ENCODE measurements at places on chromosomes 2 and 18.

DNA sequence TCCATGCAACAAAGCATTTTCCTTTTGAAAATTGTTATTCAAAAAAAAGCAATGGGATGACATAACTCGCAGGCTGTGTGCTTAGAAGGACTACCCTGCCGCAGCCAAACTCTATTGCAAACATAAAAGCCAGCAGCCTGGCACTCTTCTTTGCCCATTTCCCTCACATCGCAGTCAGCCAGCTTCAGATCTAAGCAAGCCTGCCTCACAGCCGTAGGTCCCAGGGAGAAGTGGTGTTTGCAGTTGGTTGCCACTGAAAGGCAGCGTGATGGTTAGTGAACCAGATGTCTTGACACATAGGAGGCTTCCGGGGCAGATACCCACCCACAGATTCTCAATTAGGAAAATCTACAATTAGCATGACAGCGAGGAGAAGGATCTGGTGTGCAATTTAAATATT is 655.2 kb downstream of the RNF144A start:
- no peak for DNase-seq

DNA sequence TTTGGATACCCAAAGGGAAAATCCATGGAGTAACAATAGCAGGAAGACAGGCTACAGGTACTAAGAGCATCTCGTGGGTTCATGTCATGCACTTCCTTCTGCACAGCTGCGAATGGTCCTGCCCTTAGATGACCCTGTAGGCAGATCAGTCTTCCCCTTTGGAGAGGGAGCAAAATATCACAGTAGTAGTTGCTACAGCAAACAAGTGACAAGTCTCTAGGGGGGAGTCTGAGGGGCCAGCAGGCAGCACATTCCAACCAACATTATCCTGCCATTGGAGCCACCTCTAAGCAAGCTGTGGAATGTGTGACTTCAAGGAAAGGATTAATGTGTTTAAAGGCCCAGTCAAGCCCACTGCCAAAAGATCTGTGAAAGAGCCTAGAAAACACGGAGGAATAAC is 273.2 kb upstream of the PARD3B start:
- DNase-seq = no peak

GRCh38 chr2:126893606-126894005 is 5.1 kb upstream of the TEX51 start:
- no peak for DNase-seq

DNA sequence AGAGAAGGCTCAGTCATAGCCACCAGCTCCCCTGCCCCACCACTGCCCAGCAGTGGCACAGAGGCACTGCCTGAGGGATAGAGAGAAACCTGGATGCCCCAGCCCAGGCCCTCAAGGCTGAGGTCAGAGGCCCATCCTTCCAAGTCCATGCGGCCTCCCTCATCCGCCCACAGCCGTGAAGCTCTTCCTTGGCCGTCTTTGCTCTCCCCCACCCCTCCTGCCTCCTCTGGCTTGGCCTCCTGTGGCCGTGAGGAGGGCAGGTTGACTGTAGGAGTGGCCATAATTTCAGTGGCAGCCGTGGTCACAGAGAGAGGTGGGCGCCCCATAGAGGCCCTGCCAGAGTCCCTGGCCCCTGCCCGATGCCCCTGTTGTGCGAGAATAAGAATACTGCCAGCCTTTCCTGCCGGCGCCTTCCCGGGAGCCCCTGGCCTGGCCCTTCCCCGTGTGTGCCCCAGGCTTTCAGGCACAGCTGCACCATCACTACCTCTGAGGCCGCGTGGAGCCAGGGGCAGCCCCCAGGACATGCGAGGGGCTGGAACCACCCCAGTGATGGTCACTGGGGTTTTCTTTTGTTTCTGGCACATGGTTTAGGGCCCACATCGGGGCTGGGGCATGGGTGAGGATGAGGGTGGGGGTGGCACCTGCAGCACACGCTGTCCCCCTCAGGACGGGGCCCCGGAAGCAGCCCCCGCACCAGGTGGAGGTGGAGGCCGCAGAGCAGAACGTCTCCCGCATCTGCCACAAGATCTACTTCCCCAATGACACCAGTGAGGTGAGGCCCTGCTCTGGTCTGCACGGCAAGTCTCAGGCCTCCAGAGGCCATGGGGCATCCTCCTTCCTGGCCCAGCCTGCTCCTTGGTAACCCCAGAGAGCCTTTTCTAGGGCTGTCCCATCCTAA is 13.1 kb upstream of the GPR17 start:
- DNase-seq = no peak

DNA sequence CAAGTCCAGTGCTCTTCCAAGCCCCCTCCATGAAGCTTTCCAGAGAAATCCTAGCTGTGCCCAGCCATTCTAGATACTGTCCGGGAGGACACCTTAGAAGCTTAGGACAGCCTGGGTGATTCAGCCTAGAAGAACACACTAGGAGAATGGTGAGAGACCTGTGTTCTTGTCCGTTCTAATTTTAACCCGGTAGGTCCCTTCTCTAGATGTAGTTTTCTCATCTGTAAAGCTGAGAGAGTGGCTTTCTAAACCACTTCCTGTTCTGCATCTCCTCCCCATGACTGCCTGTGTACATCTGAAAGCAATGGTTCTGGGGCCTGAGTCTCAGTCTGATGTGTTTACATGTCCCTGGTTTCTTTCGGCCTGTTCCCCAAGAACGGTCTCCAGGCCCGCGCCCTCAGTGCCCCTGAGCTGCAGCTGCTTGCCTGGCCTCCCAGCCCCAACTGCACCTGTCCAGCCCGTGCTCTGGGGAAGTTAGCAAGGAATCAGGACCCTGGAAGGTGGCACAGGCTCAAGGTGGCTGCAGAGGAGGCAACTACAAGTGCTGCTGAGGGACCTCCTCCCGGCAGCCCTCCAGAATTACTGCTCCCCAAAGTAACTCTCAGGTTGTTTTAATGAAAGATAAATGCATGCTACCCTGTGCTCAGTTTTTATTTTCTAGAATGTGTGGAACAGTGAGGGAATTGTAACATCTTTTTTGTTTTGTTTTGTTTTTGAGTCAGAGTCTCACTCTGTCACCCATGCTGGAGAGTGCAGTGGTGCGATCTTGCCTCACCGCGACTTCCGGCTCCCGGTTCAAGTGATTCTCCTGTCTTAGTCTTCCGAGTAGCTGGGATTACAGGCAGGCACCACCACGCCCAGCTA is 105.9 kb downstream of the LBH start:
- peak; percentile 24 for DNase-seq

- no peak for DNase-seq
Measured at GRCh38 chr2:4415171-4415570, 711.8 kb downstream of the DCDC2C start.

- no peak for DNase-seq
Measured at GRCh38 chr2:227383686-227384085, 4.1 kb downstream of the SCYGR1 start.

- DNase-seq = no peak
Measured at GRCh38 chr2:155389224-155389623, 690.7 kb downstream of the KCNJ3 start.

- DNase-seq = no peak
Measured at GRCh38 chr2:223538920-223539440, 63.2 kb downstream of the SCG2 start.

- no peak for DNase-seq
Measured at GRCh38 chr2:60554646-60555065, 1.2 kb upstream of the BCL11A start.

- no peak for DNase-seq
Measured at GRCh38 chr18:22913861-22914260, 19.3 kb upstream of the RBBP8 start.

GRCh38 chr2:234372506-234372905 is 124.4 kb downstream of the ARL4C start:
- no peak for DNase-seq

GRCh38 chr2:27082773-27083409 is 3.7 kb upstream of the KHK start:
- DNase-seq = no peak

GRCh38 chr2:55152475-55153412 is 79.3 kb downstream of the CLHC1 start:
- DNase-seq = no peak

DNA sequence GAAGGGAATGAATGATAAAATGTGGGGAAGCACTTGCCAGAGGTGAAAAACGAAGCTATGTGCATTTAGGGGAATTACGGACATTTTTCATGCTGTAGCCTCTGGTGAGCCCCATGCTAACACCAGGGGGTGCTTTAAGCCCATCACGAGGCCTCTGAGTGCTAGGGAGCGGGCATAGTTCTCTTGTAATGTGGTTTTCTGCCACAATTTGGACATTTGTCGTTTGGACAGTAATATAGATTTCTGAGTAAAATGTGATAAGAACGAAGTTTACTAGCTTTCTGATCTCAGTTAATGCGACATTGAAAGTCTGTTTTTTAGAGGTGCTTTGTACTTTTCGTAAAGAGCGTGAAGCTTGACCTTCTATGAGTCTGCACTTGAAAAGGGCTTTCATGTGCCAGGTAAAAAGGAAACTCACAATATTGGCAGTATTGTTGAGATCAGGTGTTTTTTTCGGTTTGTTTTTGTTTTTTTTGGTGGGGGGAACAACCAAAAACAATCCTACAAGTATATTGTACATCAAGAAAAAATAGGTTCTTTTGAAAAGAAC is 50.6 kb downstream of the TRAF3IP1 start:
- peak; percentile 39 for DNase-seq

GRCh38 chr18:9196568-9196967 is 60.0 kb downstream of the ANKRD12 start:
- no peak for DNase-seq

- no peak for DNase-seq
Measured at GRCh38 chr18:63138436-63139340, 180.9 kb downstream of the BCL2 start.

- DNase-seq = no peak
Measured at GRCh38 chr2:239465017-239466001, 64.5 kb upstream of the HDAC4 start.

DNA sequence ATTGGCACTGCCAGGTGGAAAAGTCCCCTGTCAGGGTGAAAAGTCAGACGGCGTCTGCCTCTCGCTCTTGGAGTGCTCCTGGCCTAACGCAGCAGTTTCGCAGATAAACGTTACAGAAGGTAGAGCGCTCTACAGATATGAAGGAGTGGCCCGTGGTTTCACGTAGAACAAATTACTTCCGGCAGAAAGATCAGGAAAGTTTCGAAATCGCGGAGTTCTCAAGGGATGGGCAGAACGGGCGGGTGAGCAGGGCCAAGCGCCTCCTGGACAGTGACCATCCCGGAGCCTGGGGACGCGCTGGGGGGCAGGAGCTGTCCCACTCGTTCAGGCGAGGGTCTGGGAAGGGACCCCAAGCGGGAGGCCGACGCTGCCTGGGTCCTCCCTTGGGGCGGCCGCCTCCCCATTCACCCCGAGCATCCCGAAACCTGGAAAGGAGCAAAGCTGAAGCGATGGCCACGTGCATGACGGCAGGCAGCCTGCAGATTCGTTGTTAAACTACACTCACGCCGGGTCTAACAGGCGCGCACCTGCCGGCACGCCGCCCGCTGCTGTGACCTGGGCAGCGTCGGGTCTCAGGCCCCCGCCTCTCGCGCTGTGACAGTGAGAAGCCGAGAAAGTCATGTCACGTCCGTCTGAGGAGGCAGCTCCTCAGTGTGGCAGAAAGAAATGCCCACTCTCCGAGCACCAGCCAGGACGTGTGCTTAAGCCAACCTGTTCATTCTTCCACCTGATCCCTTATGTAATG is 122.9 kb upstream of the SALL3 start:
- no peak for DNase-seq

DNA sequence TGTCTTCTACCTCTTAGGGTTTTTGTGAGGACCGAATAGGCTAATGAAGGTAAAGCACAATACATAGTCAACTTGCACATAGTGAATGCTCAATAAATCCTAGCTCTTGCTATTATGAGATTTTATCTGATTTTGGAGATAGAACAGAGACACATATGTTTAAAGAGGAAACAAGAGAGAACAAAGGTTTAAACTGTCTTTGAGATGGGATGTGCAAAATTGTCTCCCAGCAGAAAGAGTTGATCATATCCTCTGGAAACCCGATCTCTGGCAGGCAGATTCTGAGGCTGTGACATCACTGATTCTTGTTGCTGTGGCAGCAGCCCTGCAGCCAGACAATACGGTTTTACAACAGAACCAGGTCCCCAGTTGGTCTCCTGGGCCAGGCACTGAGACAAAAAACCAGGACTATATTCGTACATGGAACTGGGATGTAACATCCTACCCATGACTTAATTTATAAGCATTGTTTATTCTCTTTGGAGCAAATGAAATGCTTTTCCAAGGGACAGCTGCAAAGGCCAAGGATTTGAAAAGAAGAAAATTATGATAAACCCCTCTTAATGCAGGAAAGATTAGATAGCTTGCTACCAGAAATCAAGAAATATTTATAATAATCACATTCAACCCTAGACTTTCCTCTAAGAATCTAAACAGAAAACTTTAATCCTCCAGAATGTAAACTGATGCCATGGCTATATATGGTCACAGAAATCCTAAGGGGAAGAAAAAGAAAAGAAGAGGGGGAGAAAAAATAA is 80.2 kb downstream of the SLC8A1 start:
- DNase-seq = no peak

GRCh38 chr2:49959961-49960553 is 805.7 kb upstream of the FSHR start:
- DNase-seq = no peak

- no peak for DNase-seq
Measured at GRCh38 chr2:127818241-127818640, 7.3 kb upstream of the WDR33 start.

DNA sequence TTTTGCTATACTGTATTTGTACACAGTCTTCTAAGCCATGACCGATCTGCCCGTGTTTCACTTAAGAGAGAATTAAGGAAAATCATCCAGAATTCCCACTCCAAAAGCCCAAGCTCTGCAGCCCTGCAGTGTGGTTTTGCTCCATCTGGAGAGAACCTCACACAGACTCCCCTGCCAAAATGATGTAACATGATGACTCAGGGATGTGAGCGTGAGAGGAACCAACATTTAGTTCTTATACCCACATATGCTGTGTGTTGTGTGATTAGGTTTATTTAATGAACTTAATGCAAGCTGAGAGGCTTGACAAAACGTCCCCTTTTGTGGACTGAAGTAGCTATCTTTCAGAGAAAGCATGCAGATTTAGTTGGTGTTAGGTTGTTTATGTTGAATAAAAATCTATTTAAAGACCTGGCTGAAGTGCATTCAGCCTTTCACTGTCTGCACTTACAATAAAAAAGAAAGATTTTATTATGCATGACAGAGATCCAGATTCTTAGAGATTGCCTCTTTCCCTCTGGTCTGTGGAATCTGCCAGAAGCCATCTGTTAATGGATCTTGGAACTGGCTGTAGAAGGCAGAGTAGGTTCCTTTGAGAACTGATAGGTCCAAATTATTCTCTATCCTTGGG is 6.3 kb downstream of the RAB12 start:
- DNase-seq = no peak

DNA sequence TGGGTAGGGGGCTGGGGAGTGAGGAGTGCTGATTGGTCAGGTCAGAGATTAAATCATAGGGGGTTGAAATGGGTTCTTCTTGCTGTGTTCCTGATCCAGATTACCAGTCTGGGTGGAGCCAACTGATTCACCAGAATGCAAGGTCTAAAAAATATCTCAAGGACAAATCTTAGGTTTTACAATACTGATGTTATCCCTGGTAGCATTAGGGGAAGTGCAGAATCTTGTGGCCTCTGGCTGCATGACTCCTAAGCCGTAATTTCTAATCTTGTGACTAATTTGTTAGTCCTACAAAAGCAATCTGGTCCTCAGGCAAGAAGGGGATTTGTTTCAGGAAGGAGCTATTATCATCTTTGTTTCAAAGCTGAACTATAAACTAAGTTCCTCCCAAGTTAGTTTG is 289.2 kb upstream of the KYNU start:
- no peak for DNase-seq

GRCh38 chr2:19574778-19575260 is 216.4 kb upstream of the OSR1 start:
- DNase-seq = no peak

All from CD8-positive, alpha-beta memory T cell (primary cell).